ENCODE measurements at places on chromosomes 7 and 10. TPM values are rescaled to one million over a fixed set of nuclear protein-coding genes. Genes with fewer than 3 reads are reported as not detected.

The HOXA9 gene
- total RNA-seq = not detected

The BTBD16 gene
- 0.82 TPM for total RNA-seq

The TMEM273 gene
- total RNA-seq = 0.23 TPM

The POLD2 gene
- 195 TPM for total RNA-seq

The SCIN gene
- 5.6 TPM for total RNA-seq

The CRTAC1 gene
- 0.23 TPM for total RNA-seq

The LIMK1 gene
- 59.6 TPM for total RNA-seq

The ATOH7 gene
- 0.28 TPM for total RNA-seq

- no peak for DNase-seq
Observed at GRCh38 chr7:116258734-116259133, 48.4 kb downstream of the TES start.

DNA sequence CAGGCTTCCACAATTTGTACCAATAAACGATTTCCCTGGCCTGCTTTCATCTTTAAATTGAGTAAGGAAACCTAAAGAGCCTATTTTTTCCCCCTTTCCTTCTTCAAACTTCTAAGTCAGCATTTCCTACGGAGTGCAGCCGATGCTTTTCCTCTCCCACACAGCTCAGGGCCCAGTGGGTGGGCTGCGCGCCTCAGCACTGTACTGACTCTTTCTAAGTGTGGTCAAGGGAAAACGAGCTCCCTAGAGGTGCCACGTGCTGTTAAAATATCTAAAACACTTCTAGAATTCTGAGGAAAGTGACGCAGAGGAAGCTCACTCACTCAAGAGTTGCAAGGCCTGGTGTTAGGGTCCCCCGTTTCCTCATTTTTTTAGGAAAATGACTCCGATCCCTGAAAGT lies 29.0 kb downstream of the STEAP1B start:
- DNase-seq = no peak

- no peak for DNase-seq
Observed at GRCh38 chr10:7794251-7795026, 6.5 kb downstream of the ATP5F1C start.

DNA sequence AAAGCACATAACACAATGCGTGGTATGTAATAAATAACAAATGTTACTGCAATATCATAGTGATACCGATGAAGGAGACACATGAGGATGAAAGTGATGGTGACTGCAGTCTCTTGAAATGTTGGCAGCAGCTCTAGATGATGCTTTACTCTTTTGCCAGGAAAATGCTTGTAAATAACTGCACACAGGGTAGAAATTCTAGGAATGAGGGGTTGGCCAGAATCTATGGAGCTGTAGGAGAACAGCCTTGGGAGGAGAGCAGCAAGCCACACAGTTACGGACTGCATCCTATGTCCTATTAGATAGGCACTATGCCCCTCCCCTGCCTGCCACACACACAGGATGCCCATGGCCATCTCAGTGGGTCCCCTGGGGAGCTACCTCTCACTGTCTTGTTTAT lies 97.6 kb upstream of the GSDME start:
- DNase-seq = no peak

DNA sequence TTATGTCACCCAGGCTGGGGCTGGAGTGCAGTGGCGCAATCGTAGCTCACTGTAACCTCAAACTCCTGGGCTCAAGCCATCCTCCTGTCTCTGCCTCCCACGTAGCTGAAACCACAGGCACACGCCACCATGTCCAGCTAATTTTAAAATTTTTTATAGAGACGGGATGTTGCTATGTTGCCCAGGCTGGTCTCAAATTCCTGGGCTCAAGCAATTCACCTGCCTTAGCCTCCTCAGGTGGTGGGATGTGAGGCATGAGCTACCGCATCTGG lies 123.2 kb upstream of the PARD3 start:
- DNase-seq = no peak

DNA sequence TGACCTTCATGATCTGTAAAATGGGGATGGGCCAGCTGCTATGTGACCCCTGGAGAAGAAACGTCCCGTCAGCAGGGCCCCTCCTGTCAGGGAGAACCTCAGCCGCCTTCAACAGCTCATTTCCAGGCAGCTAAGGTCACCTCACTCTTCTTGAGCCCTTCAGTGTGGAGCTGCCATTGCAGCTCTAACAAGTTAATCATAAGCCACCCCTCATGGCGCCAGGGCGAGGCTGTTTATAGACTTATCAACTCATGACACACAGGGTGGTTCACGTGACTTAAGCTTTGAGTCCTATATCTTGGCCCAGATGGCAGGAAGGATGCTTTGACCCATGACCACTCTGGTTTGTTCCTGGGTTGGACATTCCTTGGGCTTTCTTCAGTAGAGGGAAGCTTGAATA lies 315.1 kb downstream of the TNS3 start:
- no peak for DNase-seq

DNA sequence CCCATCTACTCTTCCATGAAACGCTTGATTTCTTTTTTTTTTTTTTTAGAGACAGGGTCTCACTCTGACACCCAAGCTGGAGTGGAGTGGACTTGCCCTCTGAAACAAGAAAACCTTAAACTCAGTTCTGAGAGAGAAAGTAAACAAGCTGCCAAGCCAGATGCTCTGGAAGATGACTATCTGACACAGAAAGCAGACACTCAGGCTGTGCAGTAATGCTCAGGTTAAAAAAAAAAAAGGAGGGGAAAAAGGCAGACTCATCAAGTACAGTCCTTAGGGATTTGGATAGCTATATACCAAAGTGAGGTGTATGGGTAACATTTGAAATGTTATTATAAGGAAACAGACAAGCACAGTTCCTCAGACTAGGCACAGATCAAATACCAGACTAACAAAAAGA lies 80.5 kb downstream of the IDE start:
- no peak for DNase-seq

GRCh38 chr7:147556317-147556716 lies 1034.2 kb upstream of the C7orf33 start:
- no peak for DNase-seq

GRCh38 chr10:3935141-3935540 lies 150.1 kb upstream of the KLF6 start:
- DNase-seq = no peak

GRCh38 chr10:13375791-13376190 lies 27.7 kb upstream of the SEPHS1 start:
- DNase-seq = no peak

GRCh38 chr10:121591186-121591585 lies 7.1 kb downstream of the FGFR2 start:
- DNase-seq = no peak

DNA sequence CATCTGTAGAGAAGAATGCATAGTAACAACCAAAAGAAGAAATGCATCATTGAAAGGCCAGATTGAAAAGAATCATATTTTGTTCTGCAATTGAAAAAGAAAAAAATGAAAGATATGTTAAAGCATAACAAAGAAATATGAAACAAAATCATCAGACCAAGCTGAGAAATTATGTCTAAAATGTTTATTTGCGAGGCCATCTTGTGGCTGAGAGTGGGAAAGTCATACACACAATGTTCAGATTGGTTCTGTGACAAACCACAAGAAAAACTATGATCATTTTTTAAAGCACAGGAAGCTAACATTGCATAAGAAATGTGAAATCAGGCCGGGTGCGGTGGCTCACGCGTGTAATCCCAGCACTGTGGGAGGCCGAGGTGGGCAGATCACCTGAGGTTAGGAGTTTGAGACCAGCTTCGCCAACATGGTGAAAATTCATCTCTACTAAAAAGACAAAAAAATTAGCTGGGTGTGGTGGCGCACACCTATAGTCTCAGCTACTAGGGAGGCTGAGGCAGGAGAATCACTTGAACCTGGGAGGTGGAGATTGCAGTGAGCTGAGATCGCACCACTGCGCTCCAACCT lies 36.6 kb downstream of the ABCB5 start:
- DNase-seq = no peak

- no peak for DNase-seq
Observed at GRCh38 chr7:86942081-86942480, 117.4 kb downstream of the ELAPOR2 start.

DNA sequence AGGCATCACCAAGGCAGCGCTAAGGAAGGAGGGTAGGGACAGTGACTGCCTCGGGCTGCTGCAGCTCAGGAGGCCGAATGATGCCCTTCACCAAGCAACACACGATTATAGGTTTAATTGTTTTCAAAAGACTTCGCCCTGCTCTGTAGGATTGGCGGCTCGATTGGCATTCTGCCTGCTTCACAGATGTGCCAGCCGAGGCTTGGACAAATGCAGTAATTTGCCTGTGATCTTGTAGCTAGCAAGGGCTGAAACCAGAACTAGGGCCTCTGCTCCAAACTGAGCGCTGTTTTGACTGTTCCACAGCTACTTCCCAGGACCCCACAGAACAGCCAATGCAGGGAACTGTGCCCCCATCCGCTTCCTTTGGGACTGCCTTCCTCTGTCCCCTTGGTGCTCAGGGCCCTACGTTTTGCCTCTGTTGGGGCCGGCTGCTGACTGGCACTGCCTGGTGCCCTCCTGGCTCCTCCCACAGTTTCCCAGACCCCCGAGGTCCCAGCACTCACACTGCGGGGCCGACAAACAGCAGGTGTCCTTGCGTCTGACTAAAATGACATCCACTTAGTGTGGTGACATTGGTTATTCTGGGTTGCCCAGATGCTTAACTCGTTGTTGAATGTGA lies 62.6 kb upstream of the EN2 start:
- no peak for DNase-seq

- no peak for DNase-seq
Observed at GRCh38 chr10:107104026-107104652, 60.4 kb downstream of the SORCS1 start.

DNA sequence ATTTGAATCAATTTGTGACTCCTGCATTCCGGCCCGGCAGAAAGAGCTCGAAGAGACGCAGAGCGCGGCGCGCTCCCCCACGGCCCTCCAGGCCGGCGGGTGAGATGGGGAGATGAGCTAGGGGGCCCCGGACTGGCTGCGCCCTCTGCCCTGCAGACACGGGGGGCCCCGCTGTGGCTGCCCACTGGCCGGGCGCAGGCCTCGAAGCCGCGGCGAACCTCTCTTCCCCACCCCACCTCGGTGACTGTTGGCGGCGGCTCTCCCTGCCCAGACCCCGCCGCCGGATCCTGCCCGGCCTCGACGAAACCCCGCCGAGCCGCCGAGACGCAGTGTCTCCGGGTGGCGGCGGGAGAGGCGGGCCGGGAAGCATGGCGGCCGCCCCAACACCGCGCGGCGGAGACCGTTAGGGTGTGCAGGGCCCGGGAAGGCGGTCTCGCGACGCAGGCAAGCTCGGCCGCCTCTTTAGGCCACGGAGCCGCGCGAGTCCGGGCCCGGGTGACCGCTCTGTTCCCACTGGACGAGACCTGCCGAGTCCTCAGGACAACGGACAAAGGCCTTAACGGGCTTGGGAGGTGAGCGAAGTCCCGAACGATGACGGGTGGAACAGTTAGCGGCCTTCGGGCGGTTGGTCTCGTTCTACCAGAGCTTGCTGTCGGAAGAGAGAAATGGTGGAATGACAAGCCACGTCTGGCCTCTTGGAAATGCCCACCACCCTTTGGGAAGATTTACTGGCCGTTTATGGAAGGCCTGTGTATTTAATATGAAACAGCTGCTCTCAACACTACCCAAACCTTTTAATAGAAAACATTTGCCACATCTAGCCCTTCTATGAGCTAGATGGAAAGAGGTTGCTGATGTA lies 24.3 kb downstream of the NUP42 start:
- DNase-seq = no peak

- DNase-seq = no peak
Observed at GRCh38 chr10:66058594-66058993, 867.2 kb upstream of the LRRTM3 start.

GRCh38 chr7:29146888-29147609 lies 712 bp upstream of the CPVL start:
- DNase-seq = no peak

DNA sequence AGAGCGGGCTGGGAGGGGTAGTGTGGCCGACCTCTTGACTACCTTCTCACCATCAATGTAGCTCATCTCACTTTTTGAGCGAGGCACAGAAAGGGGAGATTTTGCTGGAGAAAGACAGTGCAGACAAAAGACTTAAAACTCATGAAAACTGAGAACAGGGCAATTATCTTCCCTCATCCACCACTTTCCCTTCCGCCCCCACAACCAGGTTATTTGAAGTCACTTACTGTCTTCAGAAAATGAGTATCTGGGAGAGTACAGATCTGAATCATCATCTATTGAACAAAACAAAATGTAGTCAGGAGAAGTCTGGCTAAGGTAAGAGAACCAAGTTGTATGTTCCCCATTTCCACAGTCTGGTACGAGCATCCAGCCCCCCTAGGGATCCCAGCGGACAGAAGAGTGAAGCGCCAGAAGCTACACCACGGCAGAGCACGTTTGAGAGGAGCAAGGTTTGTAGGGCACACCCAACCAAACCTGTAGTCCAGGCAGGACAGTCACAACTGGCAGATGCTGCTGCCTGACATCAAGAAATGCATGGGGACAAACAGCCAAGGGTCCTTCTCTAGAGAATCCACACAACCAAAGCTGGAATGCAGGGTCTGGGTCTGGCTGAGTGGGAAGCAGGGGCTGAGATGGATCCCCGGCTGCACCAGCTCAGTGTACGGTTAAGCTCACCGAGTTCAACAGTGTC lies 93.4 kb upstream of the PDLIM1 start:
- DNase-seq = no peak

DNA sequence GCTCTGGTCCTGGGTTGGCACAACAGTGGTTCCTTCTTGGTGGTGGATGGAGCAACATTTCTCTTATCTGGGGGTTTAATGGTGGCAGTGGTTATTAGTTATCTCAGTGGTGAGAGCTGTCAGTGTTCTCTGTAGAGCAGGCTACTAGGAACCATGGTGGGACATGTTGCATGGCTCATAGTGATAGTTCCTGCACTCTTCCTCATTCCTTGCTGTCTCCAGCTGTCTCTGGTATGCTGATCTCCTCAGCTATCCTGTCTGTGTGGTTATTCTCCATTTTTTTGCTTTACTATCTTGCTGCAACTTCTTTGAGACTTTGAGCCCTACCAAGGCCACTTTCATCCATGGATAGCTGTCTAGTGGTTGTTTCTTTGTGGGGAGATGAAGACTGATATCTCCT lies 44.0 kb downstream of the CCDC7 start:
- DNase-seq = no peak

DNA sequence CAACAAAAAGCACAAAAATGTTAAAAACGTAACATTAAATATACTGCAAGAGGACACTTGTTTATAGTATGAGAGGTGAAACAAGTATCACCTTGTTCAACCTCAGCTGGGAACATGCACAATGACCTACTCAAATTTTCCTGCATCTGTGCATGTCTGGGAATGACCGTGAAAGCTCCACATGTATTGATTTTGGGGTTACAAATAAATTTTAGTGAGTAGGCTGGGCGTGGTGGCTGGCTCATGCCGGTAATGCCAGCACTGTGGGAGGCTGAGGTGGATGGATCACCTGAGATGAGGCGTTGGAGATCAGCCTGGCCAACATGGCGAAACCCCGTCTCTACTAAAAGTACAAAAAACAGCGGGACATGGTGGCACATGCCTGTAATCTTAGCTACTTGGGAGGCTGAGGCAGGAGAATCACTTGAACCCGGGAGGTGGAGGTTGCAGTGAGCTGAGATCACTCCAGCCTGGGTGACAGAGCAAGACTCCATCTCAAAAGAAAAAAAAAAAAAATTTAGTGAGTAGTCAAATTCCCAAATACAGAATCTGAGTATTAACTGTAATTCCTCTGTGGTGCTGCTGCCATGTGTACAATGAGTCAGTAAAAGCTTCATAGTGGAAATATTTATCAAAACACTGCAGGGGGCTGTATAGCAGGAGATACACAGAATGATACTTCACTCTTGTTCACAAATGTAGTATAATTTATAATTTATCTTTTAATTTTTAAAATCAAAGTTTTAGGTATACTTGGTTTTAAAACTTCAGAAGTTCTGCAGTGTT lies 41.1 kb downstream of the SUGCT start:
- DNase-seq = no peak

GRCh38 chr7:79455173-79455790 lies 1.8 kb upstream of the MAGI2 start:
- DNase-seq = no peak

GRCh38 chr10:123096452-123096851 lies 39.3 kb upstream of the HMX3 start:
- no peak for DNase-seq
